ENCODE measurements at places on chromosomes 13 and 19. TPM values are rescaled to one million over a fixed set of nuclear protein-coding genes. Genes with fewer than 3 reads are reported as not detected.
A peak's percentile ranks its signal among the peaks of the same experiment; 100 is the strongest.

DNA sequence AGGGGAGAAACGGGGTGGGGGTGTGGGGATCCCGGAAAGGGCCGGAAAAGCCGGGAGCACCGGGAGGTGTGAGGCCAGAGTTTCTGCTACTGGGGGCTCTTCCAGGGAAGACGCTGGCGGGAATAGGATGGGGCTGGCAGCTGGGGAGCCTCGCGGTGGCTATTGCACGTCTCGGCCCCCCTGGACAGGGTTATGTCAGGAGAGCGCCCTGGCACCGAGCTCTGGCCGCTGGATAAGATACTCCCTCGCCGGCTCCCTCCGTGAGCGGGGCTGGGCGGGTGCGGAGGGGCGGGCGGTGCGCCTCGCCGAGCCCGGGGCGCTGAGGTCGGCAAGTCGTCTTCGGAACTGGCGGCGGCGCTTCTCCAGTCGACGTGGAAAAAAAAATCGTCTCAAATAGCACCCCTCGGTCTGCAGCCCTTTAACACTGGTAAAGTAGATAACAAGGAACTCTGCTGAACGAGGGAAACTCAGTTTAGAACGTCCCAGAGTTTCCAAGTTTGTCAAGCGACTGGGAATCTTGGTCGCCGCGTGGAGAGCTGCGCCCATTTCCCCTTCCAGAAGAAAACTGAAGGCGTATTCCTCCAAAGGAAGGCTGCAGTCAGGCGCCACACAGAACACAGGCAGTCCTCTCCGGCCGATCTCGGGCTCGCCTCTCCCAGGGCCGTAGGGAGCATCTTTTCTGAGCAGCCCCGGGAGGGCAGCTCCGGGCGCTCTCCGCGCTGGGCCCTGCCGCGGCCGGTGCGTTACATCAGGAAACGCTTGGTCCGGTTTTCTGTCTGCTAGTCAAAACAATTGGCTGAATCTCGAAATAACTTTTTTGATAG, 115.1 kb downstream of the KCNRG start:
- no peak overlapping the region for H3K27ac ChIP-seq
- peaks cover 23% of the 10 kb centered on the region for H3K4me1 ChIP-seq
- DNase-seq, result peak; percentile 82
- peaks cover 98% of the 10 kb centered on the region for H3K27me3 ChIP-seq

DNA sequence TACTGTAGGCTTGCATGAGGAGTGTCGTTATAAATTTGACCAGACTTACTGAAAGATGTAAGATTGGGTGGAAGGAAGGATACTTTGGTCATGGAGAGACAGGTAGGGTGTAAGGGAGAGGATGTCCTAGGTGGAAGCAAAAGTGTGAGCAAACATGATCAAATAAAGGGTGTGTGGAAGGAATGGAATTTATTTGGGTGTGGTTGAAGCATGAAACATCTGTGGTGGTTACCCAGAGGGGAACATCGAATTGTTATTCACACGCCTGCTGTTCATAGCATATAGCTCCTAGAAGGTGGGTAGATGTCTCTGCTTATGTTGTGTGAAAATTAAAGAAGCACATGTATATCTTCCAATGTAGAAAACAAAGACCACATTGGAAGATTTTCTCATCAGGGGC, 157.7 kb downstream of the ATP8A2 start:
- no peaks in the 10 kb centered on the region for H3K27me3 ChIP-seq
- H3K27ac ChIP-seq, result no peak overlapping the region
- H3K4me1 ChIP-seq, result no peaks in the 10 kb centered on the region
- H3K36me3 ChIP-seq, result no peaks in the 10 kb centered on the region
- no peak for DNase-seq

The DOHH gene
- 8.2 TPM for total RNA-seq

The TNFSF9 gene
- 3.9 TPM for total RNA-seq

The C19orf85 gene
- 3.1 TPM for total RNA-seq

GRCh38 chr13:28826368-28826767, 6.2 kb downstream of the MTUS2 start:
- no peaks in the 10 kb centered on the region for H3K4me1 ChIP-seq
- peaks cover 17% of the 10 kb centered on the region for H3K27me3 ChIP-seq
- no peak overlapping the region for H3K4me3 ChIP-seq
- no peak for DNase-seq
- H3K27ac ChIP-seq, result no peak overlapping the region

The ZNF565 gene
- total RNA-seq, result 2.3 TPM

Measured in endodermal cell (in vitro differentiated cells).